ENCODE measurements at places on chromosomes 12 and 14.

- DNase-seq: no peak
These were observed 507.9 kb downstream of the PRKD1 start for GRCh38 chr14:29419736-29420135.

DNA sequence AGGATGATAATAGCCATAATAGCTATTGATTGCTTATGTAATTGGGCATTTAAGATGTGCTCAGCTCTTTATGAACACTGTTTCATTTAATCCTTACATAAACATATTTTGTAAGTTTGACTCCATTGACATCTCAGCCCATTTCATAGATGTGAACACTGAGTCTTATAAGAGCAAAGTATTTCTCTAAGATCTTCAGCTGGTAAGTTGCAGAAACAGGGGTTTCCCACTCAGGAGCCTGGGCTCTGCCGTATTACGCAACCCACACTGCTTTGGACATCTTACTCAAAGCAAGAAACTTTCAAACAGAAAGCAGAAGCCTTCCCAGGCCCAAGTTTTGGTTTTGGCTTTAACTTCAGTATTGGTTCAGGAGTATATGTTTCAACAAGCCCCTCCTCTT is 705.1 kb downstream of the MED13L start:
- DNase-seq: no peak

- DNase-seq: no peak
These were observed 25.6 kb downstream of the NIN start for GRCh38 chr14:50805396-50805795.

DNA sequence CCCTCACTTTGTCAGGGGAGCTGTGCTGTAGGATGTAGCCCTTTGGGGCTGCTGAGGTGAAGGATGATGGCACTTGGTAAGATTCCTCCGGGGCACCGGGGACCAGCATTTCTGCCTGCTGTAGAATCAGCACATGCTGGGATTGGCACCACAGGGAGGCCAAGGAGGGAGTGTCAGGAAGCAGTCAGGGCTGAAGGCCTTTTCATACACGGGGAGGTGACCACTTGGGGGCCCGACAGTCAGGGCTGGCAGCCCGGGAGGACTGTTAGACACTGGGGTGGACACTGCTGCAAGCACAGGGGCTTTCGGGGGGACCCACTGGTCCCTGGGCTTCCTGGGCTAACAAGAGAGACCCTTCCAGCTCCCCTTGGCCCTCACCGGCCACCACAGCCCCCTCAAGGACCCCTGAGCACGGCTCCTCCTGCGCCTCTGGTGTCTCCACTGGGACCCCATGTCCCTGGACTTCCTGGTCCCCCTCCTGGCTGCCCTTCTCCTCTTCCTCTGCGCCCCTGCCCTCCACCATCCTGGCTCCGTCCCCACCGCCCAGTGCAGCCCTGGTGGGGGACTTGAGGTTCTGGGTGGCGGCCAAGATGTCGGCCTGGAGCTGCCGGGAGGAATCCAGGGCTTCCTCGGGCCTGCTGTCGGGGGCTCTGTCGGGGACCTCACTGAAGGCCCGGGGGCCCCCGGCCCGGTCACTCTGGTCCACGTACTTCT is 6.5 kb downstream of the TMEM119 start:
- DNase-seq: no peak

DNA sequence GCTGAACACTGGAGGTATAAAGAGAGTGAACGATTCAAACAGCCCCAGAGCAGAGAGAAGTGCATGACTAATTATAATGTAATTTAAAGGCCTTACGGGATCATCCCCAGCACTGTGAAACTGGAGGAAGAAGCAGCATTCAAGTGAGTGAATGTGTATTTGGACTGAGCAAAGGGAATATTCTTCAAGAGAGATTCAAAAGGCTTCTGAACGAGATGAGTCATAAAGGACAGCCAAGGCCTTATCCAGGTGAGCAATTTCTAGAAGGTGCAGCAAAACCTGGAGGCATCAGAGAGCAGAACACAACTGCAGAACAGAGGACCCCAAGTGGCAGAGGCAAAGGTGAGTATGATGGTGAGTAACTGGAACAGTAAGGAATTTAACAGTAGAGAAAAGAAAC is 127.2 kb downstream of the BCAT1 start:
- no peak for DNase-seq

GRCh38 chr12:117360222-117360550 is 1.2 kb downstream of the NOS1 start:
- DNase-seq: no peak

GRCh38 chr14:68960123-68960522 is 19.0 kb downstream of the ACTN1 start:
- DNase-seq: no peak

GRCh38 chr14:67510836-67511235 is 22.3 kb upstream of the PLEKHH1 start:
- DNase-seq: no peak

GRCh38 chr12:18145924-18146323 is 55.9 kb upstream of the RERGL start:
- no peak for DNase-seq

DNA sequence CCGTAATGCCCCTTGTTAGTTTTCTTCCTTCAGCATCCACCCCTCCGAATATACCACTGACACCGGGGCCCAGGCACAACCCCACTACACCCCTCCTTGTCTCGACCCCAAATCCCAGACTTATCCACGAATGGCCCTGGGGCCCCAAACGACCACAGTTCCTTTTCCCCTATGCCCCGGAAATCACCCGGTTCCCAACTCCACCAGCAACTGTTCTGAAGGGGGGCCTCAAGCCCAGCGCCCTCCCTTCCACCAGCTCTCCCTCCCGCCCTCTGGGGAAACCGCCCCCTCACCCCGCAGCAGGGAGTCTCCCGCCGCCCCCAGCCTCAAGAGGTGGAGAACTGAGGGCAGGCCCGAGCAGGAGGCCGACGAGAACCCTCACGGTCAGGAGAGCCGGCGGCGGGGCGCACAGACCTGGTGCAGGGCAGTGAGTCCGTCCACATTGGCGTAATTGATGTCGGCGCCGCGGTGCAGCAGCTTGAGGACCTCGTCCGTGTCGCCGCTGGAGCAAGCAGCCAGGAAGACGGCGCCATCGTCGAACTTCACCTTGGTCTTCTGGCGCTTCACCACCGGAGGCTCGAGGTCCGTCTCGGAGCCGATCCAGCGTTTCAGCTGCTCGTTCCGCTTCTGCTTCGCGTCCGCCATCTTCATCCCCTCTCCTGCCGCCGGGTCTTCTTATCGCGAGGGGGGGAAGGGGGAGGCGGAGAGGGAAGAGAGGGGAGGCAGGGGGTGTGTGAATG is 446 bp downstream of the PPP1R12A start:
- no peak for DNase-seq

DNA sequence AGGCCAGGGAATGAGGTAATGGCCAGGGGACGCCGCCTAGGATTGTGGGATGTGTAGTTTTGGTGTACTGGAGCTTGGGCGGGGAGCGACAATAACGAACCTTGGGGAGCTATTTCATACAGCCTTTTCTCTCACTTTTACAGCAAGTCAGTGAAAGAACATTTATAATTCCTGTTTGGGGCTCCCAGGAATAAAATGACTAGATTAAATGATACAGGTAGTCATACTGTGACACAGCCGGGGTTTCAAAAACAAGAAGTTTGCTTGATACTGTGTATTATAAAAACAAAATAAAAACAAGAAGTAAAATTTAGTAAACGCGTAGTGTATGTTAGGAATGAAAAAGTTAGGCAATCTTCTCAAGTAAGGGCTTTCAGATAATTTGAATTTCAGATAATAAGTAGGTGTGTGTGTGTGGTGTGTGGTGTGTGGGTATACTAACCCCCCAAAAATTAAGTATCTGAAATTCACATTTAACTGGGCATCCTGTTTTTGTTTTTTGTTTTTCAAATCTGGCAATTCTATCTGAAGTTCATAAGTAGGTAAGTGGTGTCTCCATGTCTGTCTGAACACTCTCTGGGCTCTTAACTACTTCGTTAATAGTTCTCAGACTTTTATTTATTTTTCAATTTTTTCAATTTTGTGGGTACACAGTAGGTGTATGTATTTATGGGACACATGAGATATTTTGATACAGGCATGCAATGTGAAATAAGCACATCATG is 458 bp upstream of the DCTN2 start:
- no peak for DNase-seq

- DNase-seq: no peak
These were observed 25.6 kb upstream of the WSCD2 start for GRCh38 chr12:108103517-108103916.

DNA sequence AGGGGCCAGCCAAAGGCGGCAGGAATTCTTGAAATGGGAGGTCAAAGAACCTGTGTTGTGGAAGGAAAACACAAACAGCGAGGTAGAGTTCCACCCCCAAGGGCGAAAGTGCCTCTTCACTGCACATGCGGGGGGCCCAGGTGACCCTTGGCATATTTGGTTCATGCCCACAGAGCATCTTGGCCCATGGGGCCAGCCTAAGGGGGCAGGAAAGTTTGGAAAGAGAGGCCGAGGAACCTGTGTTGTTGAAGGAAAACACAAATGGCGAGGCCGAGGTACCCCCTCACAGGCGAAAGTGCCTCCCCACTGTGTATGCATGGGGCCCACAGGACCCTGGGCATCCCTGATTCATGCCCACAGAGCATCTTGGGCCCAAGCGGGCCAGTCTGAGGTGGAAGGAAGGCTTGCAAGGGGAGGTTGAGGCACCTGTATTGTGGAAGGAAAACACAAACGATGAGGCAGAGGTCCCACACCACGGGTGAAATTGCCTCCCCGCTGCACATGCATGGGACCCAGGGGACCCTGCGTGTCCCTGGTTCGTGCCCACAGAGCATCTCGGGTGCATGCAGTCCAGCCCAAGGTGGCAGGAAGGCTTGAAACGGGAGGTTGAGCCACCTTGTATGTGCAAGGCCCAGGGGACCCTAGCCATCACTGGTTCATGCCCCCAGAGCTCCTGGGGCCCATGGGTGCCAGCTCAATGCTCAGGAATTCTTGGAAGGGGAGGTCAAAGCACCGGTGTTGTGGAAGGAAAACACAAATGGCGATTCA is 384.1 kb downstream of the ALG10 start:
- DNase-seq: no peak

GRCh38 chr12:6374028-6374785 is 1.2 kb downstream of the SCNN1A start:
- DNase-seq: no peak

- no peak for DNase-seq
These were observed 130.1 kb downstream of the SPTSSA start for GRCh38 chr14:34331728-34332623.

GRCh38 chr12:47965581-47965980 is 2.2 kb downstream of the TMEM106C start:
- no peak for DNase-seq

DNA sequence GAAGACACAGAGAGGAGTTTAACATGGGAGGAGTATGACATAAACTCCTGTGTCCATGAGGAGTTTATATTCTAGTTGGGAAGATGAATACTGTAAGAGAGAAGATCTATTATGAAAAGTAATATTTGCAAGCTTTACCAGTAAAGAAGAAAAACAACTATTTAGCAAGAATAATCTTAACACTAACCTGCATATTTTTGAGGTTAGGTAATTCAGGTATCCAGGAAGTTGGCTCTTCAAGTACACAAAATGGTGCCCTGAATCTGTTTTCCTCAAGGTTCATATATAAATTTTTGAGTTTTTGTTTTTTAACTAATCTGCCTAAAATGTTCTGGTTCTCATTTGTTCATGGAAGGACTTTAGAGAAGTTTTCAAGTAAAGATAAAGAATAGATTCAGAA is 33.9 kb upstream of the KCNMB4 start:
- no peak for DNase-seq

DNA sequence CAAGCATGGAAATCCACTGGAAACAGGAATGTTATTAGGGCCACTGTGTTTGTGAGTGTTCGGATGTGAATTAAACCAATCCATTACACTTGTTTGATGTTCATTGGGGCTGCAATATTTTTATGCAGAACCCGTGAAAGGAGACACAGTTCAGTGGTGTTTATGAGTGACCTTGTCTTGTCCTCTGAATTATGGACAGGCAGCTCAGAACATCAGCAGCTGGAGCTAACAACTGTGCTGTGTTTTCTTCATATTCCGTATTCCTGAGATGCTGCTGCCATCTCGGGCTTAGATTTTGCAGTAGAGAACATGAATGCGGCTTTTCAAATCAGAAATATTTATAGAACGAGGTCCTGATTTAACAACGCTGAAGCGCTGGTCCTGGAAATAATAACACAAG is 20.3 kb upstream of the CACNA1C start:
- no peak for DNase-seq

All from HS-5 (cell line).